ENCODE measurements at places on chromosomes 16 and 17.

DNA sequence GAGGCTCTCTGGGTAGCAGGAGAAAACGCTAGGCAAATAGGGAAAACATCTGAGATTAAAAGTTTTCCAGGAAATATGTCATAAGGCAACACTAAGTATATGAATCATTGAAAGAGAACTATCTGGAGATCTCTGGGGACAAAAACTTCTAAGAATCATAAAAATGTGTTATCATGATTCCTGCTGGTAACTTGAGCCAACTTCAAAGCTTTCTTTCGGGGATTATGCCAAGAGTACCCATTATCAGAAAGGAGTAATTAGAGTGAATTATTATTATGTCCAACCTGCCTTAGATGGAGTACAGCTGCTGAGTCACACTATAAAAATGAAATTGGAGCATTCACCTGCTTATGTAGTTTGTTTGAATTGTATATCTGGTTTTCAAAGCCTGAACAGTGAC, 488.5 kb upstream of the SOX9 start:
- no peaks in the 10 kb centered on the region for H3K27me3 ChIP-seq
- 0 out of 2 replicates have a peak, but pooled peaks cover 3% of the 10 kb centered on the region for H3K4me1 ChIP-seq
- DNase-seq = no peak

DNA sequence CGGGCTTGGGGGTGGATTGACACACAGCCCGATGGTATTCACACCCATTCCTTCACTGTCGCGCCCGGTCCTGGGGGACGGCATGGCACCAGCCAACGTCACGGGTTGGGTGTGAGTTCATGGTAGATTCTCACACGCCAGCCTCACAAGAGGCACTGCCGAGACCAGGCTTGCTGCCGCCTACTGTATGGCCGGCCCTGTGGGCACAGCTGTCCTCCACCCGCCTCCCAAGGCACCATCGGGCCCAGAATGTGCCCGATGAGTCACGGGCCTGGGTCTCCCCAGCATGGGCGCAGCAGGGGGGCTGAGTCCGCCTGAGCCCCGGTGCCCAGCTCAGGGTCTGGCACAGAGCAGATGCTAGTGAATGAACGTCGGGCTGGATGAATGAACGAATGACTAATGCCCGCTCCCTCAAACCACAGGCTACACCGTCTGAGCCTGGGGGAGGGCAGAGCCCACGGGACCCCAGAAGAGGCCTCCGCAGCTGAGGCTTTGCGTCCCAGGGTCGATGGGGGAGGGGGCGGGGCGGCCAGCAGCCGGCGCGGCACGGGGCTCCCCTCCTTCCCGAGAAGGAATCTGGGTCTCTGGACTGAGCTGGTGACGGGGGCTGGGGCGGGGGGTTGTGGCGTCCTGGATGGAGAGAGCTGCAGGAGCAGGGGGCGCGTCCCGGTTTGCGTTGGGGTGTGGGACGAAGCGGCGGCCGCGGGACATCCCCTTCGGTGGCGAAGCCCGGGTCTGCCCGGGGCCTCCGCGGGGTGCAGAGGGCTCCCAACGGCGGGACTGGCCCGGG, 829 bp downstream of the PITPNM3 start:
- peaks cover 51% of the 10 kb centered on the region for H3K27me3 ChIP-seq
- no peak overlapping the region for H3K27ac ChIP-seq
- H3K36me3 ChIP-seq = no peaks in the 10 kb centered on the region
- no peak for DNase-seq

GRCh38 chr16:57379579-57379978, 7.3 kb downstream of the CX3CL1 start:
- H3K27me3 ChIP-seq = no peaks in the 10 kb centered on the region
- no peaks in the 10 kb centered on the region for H3K4me1 ChIP-seq
- H3K36me3 ChIP-seq = no peaks in the 10 kb centered on the region

GRCh38 chr16:8863594-8864424, 5.0 kb downstream of the CARHSP1 start:
- no peaks in the 10 kb centered on the region for H3K27me3 ChIP-seq
- no peaks in the 10 kb centered on the region for H3K4me1 ChIP-seq
- 0 out of 2 replicates have a peak, but pooled peaks cover 2% of the 10 kb centered on the region for H3K36me3 ChIP-seq
- no peak overlapping the region for H3K27ac ChIP-seq

GRCh38 chr16:31704138-31704537, 169.5 kb upstream of the ZNF267 start:
- DNase-seq = no peak
- no peaks in the 10 kb centered on the region for H3K27me3 ChIP-seq
- H3K27ac ChIP-seq = no peak overlapping the region
- H3K36me3 ChIP-seq = no peaks in the 10 kb centered on the region
- H3K4me1 ChIP-seq = no peaks in the 10 kb centered on the region
- H3K4me3 ChIP-seq = no peak overlapping the region

GRCh38 chr17:60729854-60730253, 52.2 kb downstream of the BCAS3 start:
- no peak for DNase-seq
- no peak overlapping the region for H3K27ac ChIP-seq
- no peaks in the 10 kb centered on the region for H3K36me3 ChIP-seq
- H3K4me1 ChIP-seq = peaks cover 9% of the 10 kb centered on the region
- H3K4me3 ChIP-seq = no peak overlapping the region

GRCh38 chr16:80174416-80174815, 366.4 kb upstream of the DYNLRB2 start:
- H3K27me3 ChIP-seq = no peaks in the 10 kb centered on the region
- no peak for DNase-seq
- H3K4me1 ChIP-seq = no peaks in the 10 kb centered on the region
- H3K4me3 ChIP-seq = no peak overlapping the region
- H3K27ac ChIP-seq = no peak overlapping the region

DNA sequence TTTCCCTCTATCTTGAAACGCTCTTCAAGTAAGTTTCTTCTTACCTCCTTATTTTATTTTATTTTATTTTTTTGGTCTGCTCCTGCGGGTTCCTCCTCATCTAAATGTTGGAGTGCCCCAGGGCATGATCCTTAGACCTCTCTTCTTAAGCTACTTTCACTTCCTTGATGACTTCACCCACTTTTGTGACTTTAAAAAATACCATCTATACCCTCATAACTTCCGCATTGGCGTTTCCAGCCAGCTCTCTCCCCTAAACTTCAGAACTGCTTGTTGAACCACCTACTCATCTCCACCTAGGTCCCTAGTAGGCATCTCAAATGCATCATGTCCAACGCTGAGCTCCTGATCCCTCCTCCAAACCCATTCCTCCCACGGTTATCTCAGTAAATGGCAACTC, 51.4 kb upstream of the NFAT5 start:
- no peak for DNase-seq
- H3K36me3 ChIP-seq = no peaks in the 10 kb centered on the region
- peaks cover 4% of the 10 kb centered on the region for H3K4me1 ChIP-seq

- no peak overlapping the region for H3K27ac ChIP-seq
- no peak overlapping the region for H3K4me3 ChIP-seq
- no peaks in the 10 kb centered on the region for H3K27me3 ChIP-seq
- peaks cover 5% of the 10 kb centered on the region for H3K4me1 ChIP-seq
- no peaks in the 10 kb centered on the region for H3K36me3 ChIP-seq
Measured at GRCh38 chr16:30179931-30180330, 3.5 kb upstream of the CORO1A start.

DNA sequence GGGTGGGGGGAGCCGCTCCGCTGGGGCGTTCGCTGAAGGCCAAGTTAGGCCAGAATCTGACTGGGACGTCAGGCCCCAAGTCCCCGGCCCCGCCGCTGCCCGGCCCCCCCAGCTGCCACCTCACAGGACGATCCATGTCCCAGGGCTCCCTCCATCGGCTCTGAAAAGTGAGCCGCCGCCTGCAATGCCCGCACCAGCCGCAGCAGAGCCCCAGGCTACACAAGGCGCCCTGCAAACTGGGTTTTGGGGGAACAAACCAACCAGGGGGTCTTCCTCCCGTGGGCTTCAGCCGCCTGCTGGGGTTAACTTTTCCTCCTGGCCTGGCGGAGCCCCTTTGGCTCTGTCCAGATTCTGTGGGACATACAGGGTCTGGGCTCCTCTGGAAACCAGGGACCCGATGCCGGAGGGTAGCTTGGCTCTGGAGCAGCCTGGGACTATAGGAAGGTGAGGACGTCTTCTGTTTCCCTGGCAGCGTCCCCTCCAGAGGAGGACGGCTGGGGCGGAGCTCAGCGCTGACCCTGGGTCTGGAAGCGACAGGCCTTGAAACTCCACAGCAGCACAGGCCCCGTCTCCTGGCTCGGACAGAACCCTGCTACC, 835 bp downstream of the NME4 start:
- peaks cover 7% of the 10 kb centered on the region for H3K4me1 ChIP-seq
- no peak overlapping the region for H3K4me3 ChIP-seq
- H3K27me3 ChIP-seq = no peaks in the 10 kb centered on the region
- no peaks in the 10 kb centered on the region for H3K36me3 ChIP-seq
- no peak overlapping the region for H3K27ac ChIP-seq

GRCh38 chr17:17659340-17659739, 21.9 kb upstream of the RAI1 start:
- no peak overlapping the region for H3K4me3 ChIP-seq
- no peaks in the 10 kb centered on the region for H3K36me3 ChIP-seq
- H3K27ac ChIP-seq = no peak overlapping the region
- no peak for DNase-seq

GRCh38 chr16:89266521-89267134, 49.1 kb downstream of the ZNF778 start:
- no peak overlapping the region for H3K4me3 ChIP-seq
- H3K27me3 ChIP-seq = no peaks in the 10 kb centered on the region
- H3K36me3 ChIP-seq = no peaks in the 10 kb centered on the region
- no peak overlapping the region for H3K27ac ChIP-seq
- DNase-seq = no peak
- H3K4me1 ChIP-seq = no peaks in the 10 kb centered on the region

DNA sequence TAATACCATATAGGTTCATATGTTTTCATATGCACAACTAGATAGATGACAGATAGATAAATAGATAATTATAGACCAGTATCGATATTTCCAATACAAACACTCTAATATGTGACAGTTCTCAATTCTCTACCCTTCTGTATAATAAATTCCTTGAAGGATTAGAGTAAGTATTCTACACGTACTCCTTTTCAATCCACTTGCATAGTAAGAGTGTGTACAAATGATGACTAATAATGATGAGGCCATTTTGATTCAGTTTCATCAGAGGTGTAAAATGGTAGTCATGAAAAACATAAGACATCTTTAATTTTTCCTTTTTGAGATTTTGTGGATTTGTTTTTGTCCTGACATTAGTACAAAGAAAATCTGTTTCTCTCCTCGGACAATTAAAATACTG, 188.3 kb upstream of the WSB1 start:
- H3K36me3 ChIP-seq = no peaks in the 10 kb centered on the region
- H3K4me1 ChIP-seq = no peaks in the 10 kb centered on the region
- DNase-seq = no peak
- H3K27ac ChIP-seq = no peak overlapping the region
- H3K27me3 ChIP-seq = no peaks in the 10 kb centered on the region

DNA sequence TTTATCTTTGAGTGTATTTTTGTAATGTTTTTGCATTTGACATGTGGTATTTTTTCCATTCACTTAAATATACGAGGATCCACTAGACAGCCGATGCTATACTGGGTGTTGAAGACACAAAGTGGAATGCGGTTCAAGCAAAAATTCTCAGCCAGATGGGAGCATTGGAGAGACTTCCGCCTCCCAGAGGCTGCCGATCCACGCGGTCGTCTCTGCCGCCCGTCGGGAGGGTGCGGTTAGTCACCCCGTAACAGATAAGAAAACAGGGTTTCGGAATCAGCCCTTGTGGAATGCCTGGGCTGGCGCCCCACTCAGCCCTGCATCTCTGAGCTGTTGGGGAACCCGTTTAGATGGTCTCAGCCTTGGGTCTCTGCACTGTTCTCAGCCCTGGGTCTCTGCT, 7.3 kb downstream of the GSE1 start:
- H3K4me1 ChIP-seq = no peaks in the 10 kb centered on the region
- no peak for DNase-seq
- H3K36me3 ChIP-seq = no peaks in the 10 kb centered on the region
- no peak overlapping the region for H3K4me3 ChIP-seq
- no peaks in the 10 kb centered on the region for H3K27me3 ChIP-seq
- H3K27ac ChIP-seq = no peak overlapping the region

- no peak overlapping the region for H3K27ac ChIP-seq
- H3K36me3 ChIP-seq = no peaks in the 10 kb centered on the region
- H3K27me3 ChIP-seq = no peaks in the 10 kb centered on the region
- no peak overlapping the region for H3K4me3 ChIP-seq
- H3K4me1 ChIP-seq = peaks cover 8% of the 10 kb centered on the region
- DNase-seq = no peak
Measured at GRCh38 chr17:74682028-74682427, 30.7 kb downstream of the CD300LF start.

DNA sequence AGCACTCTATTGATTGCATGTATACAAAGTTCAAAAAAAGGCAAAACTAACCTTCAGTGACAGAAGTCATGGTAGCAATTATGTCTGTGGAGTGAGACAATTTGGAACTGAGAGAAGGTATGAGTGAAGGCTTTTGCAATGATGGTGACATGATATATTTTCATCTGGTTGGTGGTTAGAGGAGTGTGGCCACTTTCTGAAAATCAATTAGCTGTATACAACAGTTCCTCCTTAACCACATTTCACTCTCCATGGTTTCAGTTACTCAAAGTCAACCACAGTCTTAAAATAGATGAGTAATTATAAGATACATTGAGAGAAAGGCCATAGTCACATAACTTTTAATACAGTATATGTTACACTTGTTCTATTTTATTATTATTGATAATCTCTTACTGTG, 26.2 kb downstream of the ADAMTS18 start:
- H3K27me3 ChIP-seq = peaks cover 65% of the 10 kb centered on the region
- H3K4me3 ChIP-seq = no peak overlapping the region
- no peaks in the 10 kb centered on the region for H3K36me3 ChIP-seq
- H3K27ac ChIP-seq = no peak overlapping the region
- H3K4me1 ChIP-seq = no peaks in the 10 kb centered on the region

DNA sequence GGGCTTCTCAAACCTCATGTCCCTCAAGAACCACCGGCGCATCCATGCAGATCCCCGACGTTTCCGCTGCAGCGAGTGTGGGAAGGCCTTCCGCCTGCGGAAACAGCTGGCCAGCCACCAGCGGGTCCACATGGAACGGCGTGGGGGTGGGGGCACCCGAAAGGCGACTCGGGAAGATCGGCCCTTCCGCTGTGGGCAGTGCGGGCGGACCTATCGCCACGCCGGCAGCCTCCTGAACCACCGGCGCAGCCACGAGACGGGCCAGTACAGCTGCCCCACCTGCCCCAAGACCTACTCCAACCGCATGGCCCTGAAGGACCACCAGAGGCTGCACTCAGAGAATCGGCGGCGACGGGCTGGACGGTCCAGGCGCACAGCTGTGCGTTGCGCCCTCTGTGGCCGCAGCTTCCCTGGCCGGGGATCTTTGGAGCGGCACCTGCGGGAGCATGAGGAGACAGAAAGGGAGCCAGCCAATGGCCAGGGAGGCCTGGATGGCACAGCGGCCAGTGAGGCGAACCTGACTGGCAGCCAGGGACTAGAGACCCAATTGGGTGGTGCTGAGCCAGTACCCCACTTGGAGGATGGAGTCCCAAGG, 5.9 kb downstream of the ZNF646 start:
- H3K36me3 ChIP-seq = no peaks in the 10 kb centered on the region
- no peak overlapping the region for H3K27ac ChIP-seq
- no peaks in the 10 kb centered on the region for H3K27me3 ChIP-seq
- no peak for DNase-seq

- H3K27ac ChIP-seq = no peak overlapping the region
- no peaks in the 10 kb centered on the region for H3K27me3 ChIP-seq
- H3K36me3 ChIP-seq = no peaks in the 10 kb centered on the region
Measured at GRCh38 chr17:56284482-56284881, 131.2 kb downstream of the ANKFN1 start.

Data from MM.1S (cell line).